ENCODE measurements at places on chromosomes 12 and 14. TPM values are rescaled to one million over a fixed set of nuclear protein-coding genes. Genes with fewer than 3 reads are reported as not detected.

ABCB9 gene
- total RNA-seq, result 10.2 TPM

INSM2 gene
- not detected for total RNA-seq

BDKRB2 gene
- 1.1 TPM for total RNA-seq

AQP6 gene
- total RNA-seq, result not detected

PMCH gene
- total RNA-seq, result not detected
